ENCODE measurements at places on chromosomes 5 and 9.

GRCh38 chr5:72621576-72621975 lies 114.4 kb upstream of the ZNF366 start:
- DNase-seq = no peak

- no peak for DNase-seq
Measured at GRCh38 chr9:13876741-13877140, 437.2 kb downstream of the NFIB start.

GRCh38 chr9:107600060-107600573 lies 110.5 kb upstream of the KLF4 start:
- no peak for DNase-seq

GRCh38 chr5:93018461-93018860 lies 562.6 kb downstream of the NR2F1-AS1 start:
- no peak for DNase-seq

DNA sequence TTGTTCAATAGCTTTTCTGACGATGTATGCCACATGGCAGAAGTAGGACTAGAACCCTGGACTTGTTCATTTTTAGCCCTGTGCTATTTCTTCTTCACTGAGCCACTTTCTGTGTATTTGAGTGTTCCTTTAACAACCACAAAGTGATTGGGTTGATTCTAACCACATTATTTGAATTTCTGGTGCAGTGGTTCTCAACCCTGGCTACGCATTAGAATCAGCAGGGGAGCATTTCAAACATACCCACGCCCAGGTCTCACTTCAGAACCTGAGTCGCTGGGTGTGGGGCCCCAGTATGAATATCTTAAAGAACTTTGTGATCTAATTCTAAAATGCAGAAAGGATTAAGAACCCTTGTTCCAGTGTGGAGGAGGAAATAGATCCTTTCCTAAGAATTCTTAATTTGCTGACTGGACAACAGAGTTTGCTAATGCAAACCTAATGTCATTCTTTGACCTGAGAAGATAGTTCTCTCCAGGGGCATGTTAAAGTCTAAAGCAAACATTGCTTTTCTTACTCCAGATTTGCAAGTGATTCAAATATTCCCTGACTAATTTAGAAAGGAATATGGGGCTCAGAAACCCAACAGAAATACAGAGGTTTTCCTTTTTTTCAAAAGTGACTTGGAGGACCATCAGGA lies 75.4 kb upstream of the GDNF start:
- DNase-seq = no peak

DNA sequence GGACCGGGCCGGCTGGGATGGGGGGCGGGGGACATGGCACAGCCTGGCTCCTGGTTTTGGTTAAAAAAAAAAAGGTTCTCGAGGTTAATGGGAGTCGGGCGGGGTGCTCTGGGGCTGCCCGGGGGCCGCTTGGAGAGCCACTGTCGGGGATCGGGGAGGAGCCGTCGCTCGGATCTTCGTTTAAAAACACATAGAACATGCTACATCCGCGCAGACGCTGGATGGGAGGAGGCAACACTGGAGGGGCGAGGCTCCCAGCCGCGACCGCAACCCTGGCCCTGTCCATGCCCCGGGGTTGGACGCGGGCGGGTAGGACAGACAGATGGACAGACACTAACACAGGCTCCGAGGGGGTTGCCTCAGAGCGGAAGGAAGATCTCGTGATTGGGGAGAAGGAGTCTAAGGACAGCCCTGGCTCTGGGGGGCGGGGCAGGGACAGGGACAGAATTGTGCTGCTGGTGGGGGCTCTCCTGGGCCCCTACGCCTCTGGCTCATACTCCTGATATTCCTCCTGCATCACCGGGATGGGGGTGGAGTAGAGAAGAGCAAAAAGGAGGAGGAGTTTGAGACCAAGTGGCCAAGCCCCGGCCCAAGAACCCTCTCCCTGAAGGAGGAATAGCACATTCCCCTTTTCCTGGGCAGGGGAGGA lies 9.9 kb downstream of the SNCB start:
- no peak for DNase-seq

- DNase-seq = no peak
Measured at GRCh38 chr9:127637322-127637847, 25.3 kb downstream of the STXBP1 start.

Measured in activated naive CD4-positive, alpha-beta T cell (primary cell).